ENCODE measurements at places on chromosomes 1 and 21. TPM values are rescaled to one million over a fixed set of nuclear protein-coding genes. Genes with fewer than 3 reads are reported as not detected.

The VCAM1 gene
- total RNA-seq: 55.5 TPM

The NPHS2 gene
- 2.5 TPM for total RNA-seq

The S100A7A gene
- total RNA-seq: not detected

The CR1 gene
- total RNA-seq: 0.07 TPM

The TLCD4 gene
- 4.0 TPM for total RNA-seq

The ZBTB7B gene
- total RNA-seq: 28.0 TPM

The SELENBP1 gene
- 2.3 TPM for total RNA-seq

DNA sequence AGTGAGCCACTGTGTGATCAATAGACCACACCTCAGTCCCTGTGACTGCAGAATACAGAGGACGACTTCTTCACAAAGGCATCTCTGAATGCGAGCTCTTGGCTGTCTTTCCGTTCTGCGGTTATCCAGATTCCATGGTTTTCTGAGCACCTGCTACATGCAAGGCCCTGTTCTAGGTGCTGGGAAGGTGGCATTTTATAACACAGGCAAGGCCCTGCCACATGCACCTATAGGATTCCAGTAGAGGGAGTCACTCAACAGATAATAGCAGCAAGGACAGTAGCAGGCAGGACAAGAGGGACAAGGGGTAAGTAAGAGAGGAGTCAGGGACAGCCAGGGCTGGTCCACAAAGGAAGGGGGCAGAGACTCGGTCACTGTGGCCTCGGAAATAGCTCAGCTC lies 9.0 kb downstream of the URB1 start:
- no peak for DNase-seq

DNA sequence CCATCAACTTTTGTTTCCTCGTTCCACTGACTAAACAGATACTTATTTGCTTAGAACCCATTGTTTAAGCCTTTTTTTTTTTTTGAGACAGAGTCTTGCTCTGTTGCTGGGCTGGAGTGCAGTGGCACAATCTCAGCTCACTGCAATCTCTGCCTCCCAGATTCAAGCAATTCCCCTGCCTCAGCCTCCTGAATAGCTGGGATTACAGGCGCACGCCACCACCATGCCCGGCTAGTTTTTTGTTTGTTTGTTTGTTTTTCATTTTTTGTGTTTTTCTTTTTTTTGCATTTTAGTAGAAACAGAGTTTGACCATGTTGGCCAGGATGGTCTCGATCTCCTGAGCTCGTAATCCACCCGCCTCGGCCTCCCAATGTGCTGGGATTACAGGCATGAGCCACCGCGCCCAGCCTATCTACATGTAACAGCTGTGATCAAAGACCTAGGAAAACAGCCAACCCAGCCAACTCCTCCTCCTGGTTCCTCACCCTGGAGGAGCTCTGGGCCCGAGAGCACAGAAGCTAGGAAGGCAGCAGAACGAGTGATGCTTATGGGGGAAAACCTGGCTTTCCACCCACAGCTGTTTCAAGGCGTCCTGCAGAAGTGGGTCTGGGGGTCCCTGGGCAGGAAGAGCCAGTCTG lies 32.9 kb downstream of the KCNN3 start:
- DNase-seq: no peak

- no peak for DNase-seq
These were observed 33.6 kb downstream of the ERI3 start for GRCh38 chr1:44321466-44321865.

DNA sequence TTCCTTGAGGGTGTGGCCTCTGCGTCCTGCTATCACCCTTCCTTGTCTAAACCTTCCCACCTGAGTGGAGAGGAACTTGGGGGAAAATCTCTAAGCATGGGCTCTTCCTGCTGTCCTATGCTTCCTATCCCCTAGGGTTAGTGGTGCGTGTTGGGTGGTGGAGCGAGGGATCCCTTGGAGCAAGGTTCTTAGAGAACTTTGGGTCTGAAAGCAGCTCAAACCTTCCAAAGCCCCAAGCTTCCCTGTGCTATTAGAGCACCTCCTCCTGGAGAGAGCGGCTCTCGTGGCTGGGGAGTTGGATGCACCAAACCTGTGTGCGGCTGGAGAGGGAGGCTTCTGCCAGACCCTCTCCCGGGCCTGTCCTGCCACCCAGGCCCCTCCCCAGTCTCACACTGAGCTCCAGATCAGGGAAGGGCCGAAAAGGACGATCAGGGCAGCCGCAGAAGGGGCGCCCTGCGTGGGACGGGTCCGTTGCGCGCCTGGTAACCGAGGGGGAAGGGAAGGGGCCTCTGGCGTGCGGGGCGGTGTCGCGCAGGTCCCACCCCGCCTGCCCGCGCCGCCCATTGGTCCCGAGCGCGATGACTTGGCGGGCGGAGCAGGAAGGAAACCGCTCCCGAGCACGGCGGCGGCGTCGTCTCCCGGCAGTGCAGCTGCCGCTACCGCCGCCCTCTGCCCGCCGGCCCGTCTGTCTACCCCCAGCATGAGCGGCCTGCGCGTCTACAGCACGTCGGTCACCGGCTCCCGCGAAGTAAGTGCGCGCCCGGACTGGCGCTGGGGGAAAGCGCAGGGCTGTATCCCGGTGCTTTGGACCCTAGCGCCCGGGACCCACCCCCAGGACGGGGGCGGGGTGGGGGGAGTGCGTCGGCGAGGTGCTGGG lies at the start of gene SH3BGRL3:
Gene SH3BGRL3, plus strand, starts transcription at position 631 of the 877 bp plus-strand sequence. Its CDS starts 70 bp downstream, at position 701.
- DNase-seq: no peak

GRCh38 chr1:212892108-212892507 lies 34.0 kb downstream of the FLVCR1 start:
- no peak for DNase-seq

- DNase-seq: peak; percentile 80
These were observed 35.8 kb downstream of the CELF3 start for GRCh38 chr1:151680826-151681225.

GRCh38 chr1:227920896-227921295 lies 26.8 kb downstream of the WNT9A start:
- no peak for DNase-seq

- DNase-seq: no peak
These were observed 223.9 kb downstream of the PLPP3 start for GRCh38 chr1:56355422-56355821.

- no peak for DNase-seq
These were observed 544.8 kb upstream of the CAMK1G start for GRCh38 chr1:209038735-209039134.

DNA sequence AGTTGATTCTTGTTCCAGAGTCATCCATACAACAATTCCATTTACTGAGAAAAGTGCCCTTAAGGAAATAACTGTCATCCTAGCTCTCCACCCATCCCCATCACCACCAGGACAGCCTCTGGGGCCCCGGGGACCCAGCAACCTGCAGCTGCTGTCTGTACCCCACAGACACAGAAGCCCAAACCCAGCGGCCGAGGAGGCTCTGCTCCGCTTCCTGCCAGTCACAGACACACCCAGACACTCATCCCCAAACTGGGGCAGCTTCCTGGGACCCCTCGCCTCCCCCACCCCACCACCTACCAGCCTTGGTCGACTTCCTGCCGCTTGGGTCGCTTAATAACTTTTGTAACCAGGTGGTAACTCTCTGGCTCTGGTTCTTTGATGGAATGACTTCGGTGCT lies 121.6 kb upstream of the SLC25A33 start:
- no peak for DNase-seq

GRCh38 chr1:68132426-68133130 lies 82.2 kb upstream of the DIRAS3 start:
- DNase-seq: no peak

- DNase-seq: no peak
These were observed 123.1 kb upstream of the ADAR start for GRCh38 chr1:154730986-154731489.

DNA sequence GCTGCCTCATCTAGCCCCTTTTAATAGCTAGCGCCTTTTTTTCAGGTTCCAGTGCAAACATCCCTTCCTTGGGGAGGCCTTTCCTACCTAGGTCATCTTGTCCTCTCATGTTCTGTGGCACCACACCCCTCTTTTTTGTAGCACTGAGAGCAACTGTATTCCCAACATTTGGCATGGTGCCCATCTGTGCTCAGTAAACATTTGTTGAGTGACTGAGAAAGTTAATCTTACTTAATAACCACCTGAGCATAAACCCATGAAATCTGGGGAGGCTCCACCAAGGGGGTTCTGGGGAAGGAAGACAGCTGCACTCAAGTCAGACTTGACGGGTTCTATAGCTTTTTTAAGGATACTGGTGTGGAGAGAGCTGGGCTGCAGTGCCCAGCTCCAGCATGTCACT lies 90.0 kb downstream of the NOS1AP start:
- no peak for DNase-seq

DNA sequence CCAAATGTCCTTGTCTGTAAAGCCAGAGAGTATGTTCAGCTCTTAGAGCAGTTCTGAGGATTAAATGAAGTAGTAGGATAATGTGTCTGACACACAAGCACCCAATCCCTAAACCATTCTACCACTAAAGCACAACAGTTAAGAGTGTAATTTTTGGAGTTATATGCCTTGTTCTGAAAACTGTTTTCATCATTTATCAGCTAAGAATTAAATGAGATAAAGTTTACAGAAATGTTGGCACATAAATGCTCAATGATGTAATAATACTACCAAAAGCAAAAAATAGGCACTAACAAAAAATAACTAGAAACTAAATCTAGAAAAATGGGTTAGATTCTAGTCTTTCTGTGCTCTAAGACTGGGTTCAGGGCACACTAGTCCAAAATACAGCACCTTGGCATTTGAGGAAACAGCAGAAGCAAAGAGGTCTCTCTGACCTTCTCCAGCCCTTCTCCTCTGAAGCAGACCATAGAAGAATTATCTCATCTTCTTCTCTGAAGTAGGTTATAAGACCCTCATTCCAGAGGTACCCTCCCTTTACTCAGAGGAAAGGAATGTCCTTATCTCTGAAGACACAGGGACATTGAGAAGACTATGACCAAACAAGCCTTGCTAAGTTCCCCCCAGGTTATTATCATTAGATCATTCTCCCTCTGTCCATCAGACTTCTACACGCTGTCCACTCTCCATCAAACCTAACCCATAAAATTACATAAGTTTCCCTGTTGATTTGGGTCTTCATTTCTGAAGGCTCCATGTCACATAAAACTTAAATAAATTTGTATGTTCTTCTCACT lies 20.6 kb downstream of the ABL2 start:
- no peak for DNase-seq

DNA sequence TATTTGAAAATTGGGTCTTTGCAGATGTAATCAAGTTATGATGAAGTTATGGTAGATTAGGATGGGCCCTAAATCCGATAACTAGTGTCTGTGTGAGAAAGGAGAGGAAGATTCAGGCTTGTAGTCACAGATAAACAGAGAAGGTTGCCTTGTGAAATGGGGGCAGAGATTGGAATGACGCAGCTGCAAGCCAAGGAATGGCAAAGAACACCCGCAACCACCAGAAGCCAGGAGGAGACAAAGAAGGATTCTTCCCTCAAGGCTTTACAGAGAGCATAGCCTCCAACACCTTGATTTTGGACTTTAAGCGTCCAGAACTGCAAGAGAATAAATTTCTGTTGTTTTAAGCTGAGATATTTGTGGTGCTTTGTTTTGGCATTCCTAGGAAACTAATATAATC lies 35.4 kb upstream of the COL24A1 start:
- DNase-seq: no peak

DNA sequence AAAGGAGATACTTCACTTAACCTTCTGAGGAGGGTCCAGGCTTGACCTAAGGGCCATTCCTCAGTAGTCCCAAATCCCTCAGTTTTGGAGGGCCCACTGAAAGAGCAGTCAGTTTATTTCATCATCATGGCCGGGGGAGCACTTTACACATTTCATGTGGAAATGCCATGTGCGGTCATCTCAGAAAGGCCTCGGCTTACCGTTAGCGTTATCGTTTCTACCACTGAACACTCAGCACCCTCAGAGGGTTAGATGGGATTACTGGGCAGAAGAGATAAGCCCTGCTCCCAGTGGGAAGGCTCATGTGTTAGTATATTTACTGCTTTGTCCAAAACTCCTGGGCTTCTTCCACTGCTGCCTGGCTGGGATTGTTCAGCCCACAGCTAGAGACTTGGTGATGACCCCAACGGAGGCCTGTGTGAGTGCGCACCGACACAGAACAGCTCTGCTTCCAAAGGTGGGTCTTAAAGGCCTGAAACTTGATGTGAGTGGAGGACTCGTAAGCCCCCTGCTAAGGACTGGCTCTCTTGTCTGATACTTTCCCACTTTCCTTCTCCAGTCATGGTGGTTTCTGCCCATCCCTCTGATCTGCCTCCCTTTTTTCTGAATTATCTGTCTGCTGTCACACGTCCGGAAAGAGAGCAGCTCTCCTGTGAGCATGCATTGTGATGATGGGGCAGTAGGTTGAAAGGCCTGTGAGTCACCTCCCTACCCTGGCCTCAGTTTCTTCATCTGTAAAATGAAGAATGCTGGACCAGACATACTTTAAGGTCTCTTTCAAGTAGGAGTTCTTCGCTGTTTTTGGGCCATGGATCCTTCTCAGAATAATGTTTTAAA lies 284.5 kb downstream of the ASTN1 start:
- DNase-seq: no peak
